ENCODE measurements at places on chromosomes 6 and 20. TPM values are rescaled to one million over a fixed set of nuclear protein-coding genes. Genes with fewer than 3 reads are reported as not detected.

The C4A gene
- total RNA-seq = 1.0 TPM

The ADTRP gene
- total RNA-seq = 0.11 TPM

The DSN1 gene
- total RNA-seq = 14.6 TPM

The TRIM10 gene
- total RNA-seq = not detected

The TFAP2A gene
- 0.11 TPM for total RNA-seq

The SNX5 gene
- 55.7 TPM for total RNA-seq

The RSPO3 gene
- not detected for total RNA-seq

The C2 gene
- total RNA-seq = 0.17 TPM

The EDN3 gene
- total RNA-seq = not detected

The SLA2 gene
- total RNA-seq = not detected

The SLC24A3 gene
- 1.8 TPM for total RNA-seq

The PAX1 gene
- total RNA-seq = not detected

The GNAS-AS1 gene
- not detected for total RNA-seq

The SLC17A4 gene
- not detected for total RNA-seq

The CST4 gene
- total RNA-seq = not detected

The MYCT1 gene
- total RNA-seq = 192 TPM

The AHI1 gene
- total RNA-seq = 7.8 TPM

The IMPG1 gene
- total RNA-seq = not detected

The COL21A1 gene
- total RNA-seq = 5.2 TPM
